ENCODE measurements at places on chromosomes 11 and 22.

DNA sequence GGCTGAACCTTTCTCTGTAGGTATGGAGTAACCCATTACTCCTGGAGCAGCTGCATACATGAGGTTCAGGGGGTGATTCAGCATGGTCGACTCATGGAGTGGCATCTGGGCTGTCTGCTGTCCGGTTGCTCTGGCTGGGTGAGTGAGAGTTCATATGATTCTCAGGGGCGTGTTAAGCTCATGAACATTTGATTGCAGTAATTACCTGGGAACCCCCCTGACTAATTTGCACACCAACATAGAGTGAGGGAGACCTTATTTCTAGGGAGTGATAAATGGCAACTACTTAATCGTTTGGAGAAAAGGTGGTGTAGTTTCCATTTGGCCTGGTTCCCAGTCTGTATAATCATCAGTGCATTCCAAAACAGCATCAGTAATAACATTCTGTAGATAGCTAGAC lies 661.9 kb downstream of the ETS1 start:
- no peak for DNase-seq

GRCh38 chr11:42036201-42036600 lies 576.7 kb upstream of the LRRC4C start:
- DNase-seq: no peak

DNA sequence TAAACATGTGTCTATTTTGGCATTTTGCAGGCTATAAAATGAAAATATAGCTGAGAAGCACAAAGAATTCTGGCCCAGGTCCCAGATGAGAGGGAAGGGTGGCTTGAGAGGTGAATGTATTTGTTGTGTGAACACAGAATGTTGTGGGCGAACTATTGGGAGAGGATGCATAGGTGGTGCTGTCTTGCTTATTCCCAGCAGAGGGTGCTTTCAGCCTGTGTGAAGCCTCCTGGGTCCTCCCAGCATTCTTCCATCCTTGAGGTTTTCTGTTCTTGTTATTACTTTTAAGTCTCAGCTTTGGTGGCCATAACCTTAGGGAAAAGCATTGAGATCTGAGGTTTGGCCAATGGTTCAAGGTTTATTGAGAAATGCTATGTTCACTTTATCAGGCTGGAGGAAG lies 108.7 kb upstream of the SNX19 start:
- no peak for DNase-seq

- no peak for DNase-seq
Measured at GRCh38 chr11:13258855-13259254, 18.7 kb upstream of the BMAL1 start.

- no peak for DNase-seq
Measured at GRCh38 chr22:30048681-30049080, 31.6 kb upstream of the HORMAD2 start.

DNA sequence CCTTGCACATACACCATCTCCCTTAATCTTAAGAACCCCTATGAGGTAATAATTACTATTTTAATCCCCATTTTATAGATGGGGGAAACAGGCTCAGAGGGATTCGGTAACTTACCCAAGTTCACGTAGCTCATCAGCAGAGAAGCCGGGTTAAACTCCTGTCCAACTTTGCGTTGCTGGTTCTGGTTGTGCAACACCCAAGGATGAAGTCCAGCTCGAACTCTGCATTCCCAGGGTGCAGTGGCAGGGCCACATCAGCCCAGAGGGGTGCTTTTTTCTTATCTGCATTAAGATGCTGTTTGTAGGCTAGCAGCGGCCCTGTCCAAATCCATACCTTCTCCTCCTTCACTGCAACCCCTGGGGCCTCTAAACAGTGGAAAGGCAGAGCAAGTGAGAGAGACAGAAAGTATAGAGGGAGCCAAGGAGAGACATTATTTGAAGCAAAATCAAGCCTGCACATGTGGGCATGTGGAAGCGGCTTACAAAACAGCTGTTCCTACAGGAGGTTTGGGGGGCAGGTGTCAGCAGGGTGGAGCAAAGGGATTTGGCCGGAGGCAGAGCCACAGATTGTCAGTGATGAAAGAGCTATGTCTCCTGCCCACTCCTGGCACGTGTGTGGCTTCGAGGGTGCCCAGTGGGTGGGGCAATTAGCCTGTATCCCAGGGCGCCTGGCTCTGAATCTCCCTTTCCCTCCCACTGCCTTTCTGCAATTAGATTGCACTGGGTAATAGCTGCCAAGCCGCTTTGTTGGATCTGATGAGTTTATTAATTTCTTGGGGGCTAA lies 129.5 kb upstream of the TBCEL start:
- no peak for DNase-seq

GRCh38 chr11:115693002-115693401 lies 188.8 kb upstream of the CADM1 start:
- DNase-seq: no peak

DNA sequence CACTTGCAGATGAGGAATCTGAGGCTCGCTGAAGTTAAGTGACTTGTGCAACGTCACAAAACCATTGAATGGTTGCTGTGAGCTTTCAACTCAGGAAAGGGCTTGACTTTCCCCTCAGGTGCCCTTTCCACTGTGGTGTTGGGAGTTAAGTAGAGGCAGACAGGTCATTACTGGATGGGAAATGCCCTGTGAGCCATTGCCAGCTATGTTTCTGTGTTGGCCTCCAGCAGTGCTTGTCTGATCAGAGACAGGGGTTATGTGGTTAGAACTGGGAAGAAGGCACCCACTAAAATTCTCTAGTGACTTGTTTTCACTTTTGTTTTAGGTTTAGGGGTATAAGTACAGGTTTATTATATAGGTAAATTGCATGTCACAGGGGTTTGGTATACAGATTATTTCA lies 96.6 kb downstream of the FDX1 start:
- DNase-seq: no peak

- no peak for DNase-seq
Measured at GRCh38 chr11:108237058-108237481, 14.2 kb downstream of the ATM start.

- no peak for DNase-seq
Measured at GRCh38 chr11:2158296-2158737, 2.7 kb downstream of the INS start.

DNA sequence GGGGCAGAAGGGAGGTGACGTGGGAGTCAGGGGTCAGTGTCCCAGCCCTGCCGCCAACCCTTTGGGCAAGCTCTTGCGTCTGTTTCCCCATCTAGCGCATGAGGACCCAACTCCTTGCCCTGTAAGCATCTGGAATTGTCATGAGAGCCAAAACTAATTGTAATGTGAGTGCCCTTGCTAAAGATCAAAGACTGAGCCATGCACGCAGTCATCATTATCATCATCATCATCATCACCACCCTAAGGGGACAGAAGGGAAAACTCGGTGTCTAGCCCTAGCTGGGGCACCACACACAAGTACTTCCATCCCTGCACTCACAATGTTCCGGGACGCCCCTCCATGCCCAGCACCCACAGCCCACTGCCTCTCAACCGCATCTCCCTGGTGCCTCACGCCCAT lies 2.5 kb downstream of the LIF start:
- no peak for DNase-seq

- no peak for DNase-seq
Measured at GRCh38 chr11:1397862-1398527, 8.3 kb downstream of the BRSK2 start.

DNA sequence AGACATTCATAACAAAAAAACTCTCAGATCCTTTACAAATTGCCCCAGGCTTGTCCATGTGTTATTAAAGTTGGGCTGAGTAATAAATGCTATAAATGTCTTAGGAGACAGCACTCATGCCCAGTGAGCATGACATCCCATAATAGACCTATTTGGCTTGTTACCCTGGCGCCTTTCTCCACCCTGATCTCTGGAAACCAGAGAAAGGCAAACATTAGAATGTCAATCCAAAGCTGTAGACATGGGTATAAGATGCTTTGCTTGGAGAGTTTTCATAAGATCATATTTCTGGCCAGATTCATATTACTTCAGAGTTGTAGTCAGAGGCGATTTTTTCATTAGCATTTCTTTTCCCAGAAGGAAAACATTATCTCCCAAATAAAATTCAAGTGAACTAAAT lies 161.3 kb upstream of the UBASH3B start:
- DNase-seq: no peak

Data from chondrocyte (in vitro differentiated cells).